ENCODE measurements at places on chromosomes 5 and 9.

GRCh38 chr9:89498852-89499480 is 1.1 kb upstream of the SEMA4D start:
- no peak for DNase-seq

DNA sequence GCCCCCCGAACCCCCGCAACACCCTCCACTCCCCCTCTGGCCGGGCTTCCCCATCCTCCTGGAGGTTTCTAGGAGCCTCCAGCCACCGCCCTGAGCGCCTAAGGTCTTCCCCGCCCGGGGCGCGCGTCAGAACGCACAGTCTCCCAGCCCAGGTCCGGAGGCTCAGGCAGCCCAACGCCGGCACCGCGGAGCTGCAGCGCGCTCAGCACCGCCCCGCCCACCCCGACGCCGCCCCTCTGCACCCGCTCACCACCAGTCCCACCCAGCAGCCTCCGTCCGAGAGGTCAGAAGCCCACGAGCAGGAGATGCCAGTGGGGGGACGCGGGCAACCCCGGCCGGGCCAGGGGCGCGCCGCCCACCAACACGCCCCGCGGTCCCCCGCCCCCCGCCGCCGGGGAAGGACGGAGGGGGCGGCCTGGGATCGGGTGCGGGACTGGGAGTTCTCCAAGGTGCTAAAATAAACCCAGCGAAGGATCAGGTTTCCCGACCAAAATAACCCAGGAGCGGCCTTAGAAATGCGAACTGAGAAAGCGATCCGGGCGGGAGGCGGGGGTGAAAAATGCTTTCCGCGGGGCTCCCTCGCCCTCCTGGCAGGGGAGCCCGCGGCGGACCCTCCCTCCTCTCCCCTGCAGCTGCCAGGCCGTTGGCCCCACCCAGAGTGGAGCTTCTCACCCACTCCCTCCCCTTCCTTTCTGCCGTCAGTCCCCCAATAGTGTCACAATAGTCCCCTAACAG is 6.5 kb upstream of the FAM78A start:
- DNase-seq = no peak

GRCh38 chr9:121855476-121855875 is 204.0 kb downstream of the DAB2IP start:
- no peak for DNase-seq

DNA sequence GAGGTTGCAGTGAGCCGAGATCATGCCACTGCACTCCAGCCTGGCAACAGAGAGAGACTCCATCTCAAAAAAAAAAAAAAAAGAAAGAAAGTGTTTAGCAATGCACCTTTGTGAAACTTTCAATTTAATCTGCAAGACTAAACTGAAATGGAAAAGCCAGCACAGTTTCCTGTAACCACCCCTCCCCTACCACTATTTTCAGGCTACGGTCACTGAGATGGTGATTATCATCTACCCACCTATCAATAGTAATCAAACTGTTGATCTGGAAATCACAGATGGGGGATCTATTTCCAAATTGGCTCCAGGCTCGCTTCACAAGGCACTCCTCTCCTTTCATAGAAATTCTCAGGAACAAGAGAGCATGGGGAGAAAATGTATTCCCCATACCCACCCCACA is 30.6 kb upstream of the IL7R start:
- no peak for DNase-seq

DNA sequence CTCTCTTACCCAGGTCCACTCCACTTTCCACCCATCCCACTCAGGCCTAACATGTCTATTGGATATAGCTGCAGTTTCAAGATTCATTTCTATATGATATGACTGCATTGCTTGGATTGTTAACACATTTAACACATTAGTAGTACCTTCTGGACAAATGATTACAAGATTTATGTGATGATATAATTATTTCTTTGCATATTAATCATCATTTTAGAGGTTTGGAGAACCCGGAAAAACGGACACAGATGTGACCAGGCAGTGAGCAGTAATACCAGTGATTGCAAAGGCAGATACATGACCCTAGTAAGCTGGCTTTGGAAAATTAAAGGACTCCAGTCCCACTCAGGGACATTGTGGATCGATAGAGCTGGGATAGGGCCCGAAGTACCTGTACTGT is 103.8 kb downstream of the PRR16 start:
- no peak for DNase-seq

GRCh38 chr5:61755726-61756222 is 423.7 kb downstream of the ZSWIM6 start:
- no peak for DNase-seq

DNA sequence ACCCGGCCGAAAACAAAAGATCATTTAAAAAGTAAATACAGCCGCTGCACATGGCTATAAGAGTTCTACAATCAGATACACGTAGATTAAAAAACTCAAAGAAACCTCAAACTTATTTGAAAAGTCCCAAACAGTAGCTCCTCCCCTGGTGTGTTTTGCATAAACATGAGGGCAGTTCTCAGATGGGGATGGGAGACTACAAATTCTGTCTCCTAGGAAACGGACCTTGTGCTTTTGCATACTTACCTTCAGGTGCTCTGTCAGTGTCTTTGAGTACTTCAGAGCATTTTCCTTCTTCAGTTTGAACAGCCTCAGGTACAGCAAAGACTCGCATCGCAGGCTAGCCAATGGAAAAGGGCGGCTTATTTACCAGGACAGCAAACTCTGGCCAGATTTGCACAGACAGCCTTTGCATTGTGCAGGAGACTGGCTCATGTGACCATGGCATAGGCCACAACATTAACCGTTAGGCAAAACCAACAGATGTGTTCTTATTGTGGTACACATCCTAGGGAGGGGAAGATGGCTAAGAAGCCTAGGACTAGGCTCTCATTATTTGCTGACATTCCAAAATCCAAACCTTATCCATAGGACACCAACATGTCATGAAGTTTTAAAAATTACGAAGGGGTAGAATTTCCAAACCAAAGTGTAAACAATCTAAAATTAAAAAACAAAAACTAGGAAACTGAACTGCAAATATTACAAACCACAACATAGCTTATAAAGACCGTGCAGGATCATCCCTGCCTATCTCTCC is 12.8 kb downstream of the LEAP2 start:
- DNase-seq = no peak

GRCh38 chr5:141077826-141078225 is 16.6 kb upstream of the PCDHB2 start:
- no peak for DNase-seq
